ENCODE measurements at places on chromosomes 11 and 22.

DNA sequence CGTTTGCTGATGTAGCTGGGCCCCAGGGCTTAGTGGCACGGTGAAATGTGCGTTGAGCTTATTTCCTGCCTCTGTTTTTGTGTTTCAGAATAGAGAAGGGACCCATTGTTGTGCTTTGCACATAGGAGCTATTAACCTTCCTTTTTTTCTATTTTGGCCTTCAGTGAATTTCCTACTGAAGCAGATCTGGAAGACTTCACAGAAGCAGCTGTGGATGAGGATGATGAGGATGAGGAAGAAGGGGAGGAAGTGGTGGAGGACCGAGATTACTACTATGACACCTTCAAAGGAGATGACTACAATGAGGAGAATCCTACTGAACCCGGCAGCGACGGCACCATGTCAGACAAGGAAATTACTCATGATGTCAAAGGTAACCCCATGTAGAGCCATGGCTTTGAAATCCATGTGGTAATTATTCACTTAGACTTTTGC, 37.4 kb upstream of the ST14 start:
- DNase-seq, result peak; percentile 82

- DNase-seq, result no peak
These were observed 141.9 kb downstream of the TMEM135 start for GRCh38 chr11:87179621-87180020.

- no peak for DNase-seq
These were observed 53.1 kb upstream of the SHISAL1 start for GRCh38 chr22:44365832-44366231.

- no peak for DNase-seq
These were observed 324.2 kb downstream of the MIAT start for GRCh38 chr22:26981541-26981940.

DNA sequence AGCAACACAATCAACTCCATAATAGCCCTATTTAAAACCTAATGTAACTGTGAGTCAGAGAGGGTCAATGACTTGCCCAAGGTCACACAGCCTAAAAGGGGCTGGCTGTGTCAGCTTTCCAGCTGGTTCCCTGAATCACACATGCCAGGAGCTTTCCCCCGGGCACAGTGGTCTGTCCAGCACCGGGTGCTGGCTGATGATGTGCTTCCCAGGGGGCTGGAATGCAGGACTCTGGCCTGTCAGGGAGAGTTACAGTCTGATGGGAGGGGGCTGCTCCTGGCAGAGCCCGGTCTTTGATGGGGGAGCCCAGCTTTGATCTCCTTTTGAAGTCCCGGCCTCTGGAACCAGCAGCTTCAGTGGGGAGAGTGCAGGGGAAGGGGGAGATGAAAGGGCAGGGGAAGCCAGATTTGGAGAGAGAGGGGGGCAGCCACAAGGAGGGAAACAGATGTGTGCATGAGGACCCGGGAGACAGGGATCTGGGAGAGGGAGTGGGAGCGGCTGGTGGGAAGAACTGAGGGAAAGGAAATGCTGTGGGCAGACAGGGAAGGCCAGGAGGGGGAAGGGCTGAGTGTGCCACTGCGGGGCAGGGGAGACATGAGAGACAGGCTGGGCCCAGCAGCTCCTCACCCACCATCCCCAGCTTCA, 102.7 kb downstream of the NECTIN1 start:
- DNase-seq, result peak; percentile 10

GRCh38 chr11:31240340-31240904, 129.1 kb downstream of the DCDC1 start:
- peak; percentile 52 for DNase-seq

GRCh38 chr11:65434667-65435410, 12.2 kb downstream of the NEAT1 start:
- DNase-seq, result peak; percentile 13

All from ELR (cell line).